ENCODE measurements at places on chromosomes 12 and 14.

GRCh38 chr12:18207266-18207665, 54.1 kb upstream of the PIK3C2G start:
- no peak for DNase-seq

DNA sequence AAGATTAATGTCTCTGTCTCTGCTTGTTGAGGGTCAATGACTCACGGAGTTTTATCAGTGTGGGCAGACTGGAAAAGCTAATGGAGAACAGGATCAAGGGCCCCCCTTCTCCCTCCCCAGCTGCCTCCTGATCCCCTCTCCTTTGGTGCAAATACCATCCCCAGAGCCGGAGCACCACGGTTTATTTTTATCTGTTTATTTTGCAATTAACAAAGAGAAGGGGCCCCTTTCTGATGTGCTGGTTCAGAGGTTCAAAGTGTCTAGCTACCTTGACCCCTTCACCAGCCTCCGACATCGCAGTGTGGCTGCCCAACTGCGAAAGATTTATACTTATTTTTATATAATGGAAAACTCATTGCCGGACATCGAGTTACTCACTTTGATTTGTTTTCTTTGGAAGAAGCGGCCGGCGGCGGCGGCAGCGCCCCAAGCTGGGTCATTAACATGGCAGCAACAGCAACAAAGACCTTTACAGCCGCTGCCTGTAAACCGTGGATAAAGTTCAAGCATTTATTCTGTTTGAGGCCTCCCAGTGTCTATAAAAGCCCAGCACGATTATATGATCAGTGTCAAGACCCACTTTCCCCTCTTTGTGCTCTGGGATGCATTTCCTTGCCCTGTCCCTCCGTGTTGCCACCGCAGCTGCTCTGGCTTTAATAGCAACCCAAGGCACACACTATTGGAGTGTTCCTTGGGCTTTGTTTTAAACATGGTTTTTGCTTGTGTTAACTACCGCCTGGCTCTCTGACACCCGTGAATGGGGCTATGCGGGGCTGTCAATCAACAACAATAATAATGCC, 47.4 kb upstream of the PARP11 start:
- peak; percentile 15 for DNase-seq

DNA sequence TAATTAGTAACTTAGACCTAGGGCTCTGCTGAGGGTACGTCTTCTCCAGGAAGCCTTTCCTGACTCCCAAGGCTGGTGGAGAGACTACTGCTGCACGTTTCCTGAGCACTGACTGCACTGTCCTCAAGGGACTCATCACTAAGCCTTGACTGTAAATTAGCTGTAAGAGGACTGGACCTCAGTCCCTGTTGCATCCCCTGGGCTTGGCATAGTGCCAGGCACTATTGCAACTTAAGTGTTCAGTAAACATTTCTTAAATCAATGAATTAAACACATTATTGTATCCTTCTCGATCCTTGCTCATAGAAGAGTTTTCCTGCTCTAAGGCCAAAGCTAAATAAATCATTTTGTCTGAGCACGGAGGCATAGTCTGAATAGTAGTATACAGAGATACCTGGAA, 31.9 kb upstream of the IFNG-AS1 start:
- no peak for DNase-seq

DNA sequence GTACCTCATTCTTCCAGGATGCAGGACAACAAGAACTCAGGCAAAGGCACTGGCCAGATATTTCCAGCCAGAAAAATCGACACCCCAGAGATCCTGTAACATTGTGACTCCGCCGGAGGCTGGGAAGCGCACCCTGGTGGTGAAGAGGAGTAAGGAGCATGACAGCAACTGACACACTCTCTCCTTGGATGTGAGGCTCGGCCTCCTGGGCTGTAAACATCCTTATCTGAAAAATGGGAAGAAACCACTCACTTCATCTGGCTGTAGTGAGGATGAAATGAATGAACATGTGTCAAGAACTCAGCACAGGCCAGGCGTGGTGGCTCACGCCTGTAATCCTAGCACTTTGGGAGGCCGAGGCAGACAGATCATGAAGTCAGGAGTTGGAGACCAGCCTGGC, 27.5 kb downstream of the TCHP start:
- no peak for DNase-seq

DNA sequence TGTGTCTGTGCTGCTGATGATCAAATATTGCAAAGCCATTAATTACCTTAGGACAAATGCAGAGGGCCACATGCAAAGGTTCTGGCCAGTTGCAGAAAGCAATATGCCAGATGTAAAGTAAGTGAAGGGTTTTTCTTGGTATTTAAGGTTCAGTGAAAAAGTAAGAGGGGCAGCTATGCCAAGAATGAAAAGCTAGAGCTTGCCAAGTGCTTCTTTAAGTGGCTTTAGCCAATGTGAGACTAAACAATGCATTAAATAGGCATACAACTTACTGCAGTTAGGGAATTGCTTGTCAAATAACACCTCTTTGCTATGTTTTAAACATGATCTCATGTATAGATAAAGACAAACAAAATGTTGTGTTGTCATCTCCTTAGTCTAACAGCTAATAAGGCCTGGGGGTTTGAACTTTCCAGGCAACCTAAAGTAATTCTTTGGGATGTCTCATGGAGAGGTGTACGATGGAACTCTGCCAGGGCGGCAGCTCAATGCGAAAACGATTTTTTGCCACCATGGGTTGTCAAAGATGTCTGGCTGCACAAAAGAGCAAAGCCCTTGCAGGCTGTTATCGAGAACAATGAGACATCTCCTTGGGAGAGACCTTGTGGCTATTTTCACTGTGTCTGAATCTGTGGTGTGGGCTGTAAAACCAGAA, 12.0 kb downstream of the IGF1 start:
- DNase-seq: no peak

DNA sequence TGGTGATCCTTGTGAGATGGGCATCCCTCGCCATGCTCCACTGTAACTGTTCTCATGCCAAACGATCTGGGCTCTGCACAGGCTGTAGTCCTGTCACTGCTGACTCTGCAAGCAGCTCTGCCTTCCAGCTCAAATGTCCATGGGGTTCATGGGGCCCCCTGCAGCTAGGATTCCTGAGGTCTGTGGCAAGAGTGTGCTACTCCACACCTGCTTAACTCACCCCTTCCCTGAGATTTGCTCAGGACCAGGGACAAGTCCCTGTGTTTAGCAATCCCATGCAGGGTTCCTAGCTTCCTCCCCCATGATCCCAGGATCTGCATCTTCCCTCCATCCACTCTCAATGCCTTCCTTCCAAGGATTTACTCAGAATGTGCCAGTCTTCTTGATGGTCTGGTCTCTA, 241.0 kb downstream of the ASCL1 start:
- no peak for DNase-seq

DNA sequence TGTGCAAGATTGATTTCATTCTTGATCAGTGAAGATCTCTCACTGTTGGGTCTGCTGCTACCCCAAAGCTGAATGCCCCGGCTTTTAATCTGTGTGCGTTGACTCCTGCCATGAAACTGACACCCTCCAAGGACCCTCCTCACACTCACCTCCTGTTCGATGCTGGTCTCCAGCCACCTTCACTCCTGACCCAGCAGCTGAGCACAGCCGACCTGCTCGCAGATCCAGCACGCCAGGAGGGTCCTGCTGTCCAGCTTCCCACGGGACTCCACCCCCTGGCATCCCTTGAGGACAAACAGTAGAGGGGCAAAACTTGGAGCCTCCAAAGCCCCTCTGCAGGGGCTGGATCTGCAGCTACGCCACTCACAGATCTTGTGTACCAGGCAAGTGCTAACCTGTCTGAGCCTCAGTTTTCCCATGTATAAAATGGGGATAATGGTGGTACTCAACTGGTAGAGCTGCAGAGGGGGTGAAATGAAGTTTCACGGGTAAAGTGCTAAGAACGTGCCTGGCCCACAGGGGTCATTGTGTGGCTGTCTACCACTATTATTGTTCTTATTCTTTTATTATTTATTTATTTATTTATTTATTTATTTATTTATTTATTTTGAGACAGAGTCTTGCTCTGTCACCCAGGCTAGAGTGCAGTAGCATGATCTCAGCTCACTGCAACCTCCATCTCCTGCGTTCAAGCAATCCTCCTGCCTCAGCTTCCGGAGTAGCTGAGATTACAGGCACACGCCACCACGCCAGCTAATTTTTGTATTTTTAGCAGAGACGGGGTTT, 178.0 kb downstream of the PHETA1 start:
- DNase-seq: no peak

- peak; percentile 91 for DNase-seq
Observed at GRCh38 chr12:75011120-75011519, 198.5 kb downstream of the KCNC2 start.

- no peak for DNase-seq
Observed at GRCh38 chr12:52183544-52183910, 8.3 kb downstream of the KRT80 start.

DNA sequence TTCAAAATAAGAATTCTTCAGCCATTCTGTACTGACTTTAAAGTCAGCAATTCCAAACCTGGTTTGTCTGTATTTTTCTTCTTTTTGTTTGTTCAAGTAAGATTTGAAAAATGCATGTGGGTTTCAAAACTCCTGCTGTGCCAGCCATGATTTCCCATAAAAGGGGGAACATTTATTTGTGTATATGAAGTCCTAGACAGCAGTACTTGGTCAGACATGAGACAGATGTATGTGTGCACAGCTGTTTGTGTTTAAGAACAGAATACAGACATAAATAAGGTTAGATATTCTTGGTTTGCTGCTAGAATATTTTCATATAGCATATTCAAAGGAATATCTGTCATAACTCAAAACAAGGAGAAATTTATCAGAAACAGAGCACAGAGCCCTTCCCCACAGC, 236.0 kb downstream of the ADAMTS20 start:
- no peak for DNase-seq

DNA sequence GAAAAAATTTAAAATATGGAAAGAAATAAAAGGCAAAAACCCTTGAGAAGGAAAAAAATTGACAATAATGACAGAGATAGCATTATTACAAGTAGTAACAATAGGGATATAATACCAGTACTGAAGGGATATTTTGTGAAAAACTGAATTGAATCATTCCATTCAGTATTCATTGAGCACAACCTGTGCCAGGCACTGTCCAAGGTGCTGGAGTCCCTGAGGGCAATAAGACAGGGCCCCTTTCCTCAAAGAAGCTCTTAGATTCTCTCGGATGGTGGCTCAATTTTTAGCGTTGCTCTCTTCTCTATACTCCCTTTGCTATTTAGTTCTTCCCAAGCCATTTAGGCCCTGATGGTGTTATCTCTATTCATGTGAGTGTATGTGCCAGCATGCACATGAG, 34.3 kb upstream of the GAS2L3 start:
- DNase-seq: no peak

- DNase-seq: no peak
Observed at GRCh38 chr12:76137606-76138005, 53.1 kb upstream of the NAP1L1 start.

DNA sequence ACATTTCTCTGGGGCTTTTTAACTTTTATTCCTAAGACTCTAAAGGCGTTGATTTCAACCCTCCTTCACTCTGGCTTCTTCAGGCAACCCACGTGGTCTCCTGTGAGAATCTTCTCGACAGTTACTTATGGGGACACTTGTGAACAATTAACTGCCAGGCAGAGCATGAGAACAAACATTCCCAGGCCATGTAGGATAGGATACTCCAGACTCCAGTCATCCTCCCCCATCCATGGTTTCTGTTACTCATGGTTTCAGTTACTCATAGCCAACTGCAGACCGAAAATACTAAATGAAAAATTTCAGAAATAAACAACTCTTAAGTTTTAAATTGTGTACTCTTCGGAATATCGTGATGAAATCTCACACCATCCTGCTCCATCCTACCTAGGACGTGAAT, 19.5 kb downstream of the GPR68 start:
- no peak for DNase-seq

GRCh38 chr14:34496679-34497513, 34.9 kb upstream of the SPTSSA start:
- DNase-seq: peak; percentile 84

GRCh38 chr12:13026286-13026685, 17.9 kb upstream of the FAM234B start:
- DNase-seq: no peak

DNA sequence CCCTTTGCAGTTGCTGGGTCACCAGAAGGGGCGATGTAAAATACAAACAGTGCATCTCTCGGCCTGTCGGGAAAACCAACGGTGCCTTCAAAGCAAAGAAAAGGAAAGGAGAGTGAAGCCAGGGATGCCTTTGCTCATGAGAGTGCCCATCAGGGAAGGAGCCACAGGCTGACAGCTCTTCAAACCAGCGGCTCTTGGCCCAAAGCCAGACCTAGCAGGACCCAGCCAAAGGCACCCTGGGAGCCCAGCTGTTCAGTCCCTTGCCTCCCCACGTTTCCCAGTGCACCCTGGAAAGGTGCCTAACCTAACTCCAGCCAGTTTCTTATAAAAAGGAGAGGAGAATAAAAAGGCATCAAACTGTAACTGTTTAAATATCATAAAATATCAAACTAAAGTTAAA, 29.2 kb downstream of the PRMT8 start:
- DNase-seq: no peak

DNA sequence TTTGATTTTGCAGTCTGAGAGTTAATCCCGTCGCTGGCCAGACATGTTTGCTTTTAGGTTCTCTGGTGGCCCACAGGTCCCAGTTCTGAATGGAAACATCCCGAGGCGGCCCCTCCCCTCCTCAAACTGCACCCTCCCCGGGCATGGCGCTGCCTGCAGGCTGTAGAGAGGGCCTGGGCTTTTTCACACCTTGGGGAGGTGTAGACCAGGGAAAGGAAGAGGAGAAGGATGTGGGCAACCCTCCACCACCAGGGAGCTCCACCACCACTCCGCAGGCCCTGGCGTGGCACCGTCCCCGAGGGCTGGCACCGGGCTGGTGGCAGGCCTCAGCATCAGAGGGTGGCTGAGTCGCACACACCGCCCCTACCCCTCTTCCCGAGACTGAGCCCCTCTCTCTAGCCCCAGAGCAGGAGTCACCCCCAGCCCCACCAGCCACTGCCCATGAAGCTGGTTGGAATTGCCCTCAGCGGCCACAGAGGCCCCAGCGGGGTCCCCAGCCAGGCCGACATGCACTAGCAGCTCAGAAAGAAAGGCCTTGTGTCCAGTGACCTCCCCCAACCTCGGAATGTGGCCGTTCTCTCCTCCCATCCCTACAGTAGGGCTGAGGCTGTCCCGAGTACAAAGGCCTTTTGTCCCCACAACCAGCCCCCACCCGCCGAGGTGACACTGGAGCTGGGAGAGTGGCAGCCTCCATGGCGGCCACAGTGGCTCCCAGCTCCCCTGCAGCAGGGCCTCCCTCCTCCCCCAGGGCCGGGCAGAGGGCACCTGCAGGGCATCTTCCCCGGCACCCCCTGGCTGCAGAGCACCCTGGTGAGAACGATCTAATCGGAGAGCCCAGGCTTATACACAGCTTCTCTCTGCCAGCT, 23.5 kb upstream of the INF2 start:
- DNase-seq: no peak

GRCh38 chr12:70736351-70737133, 99.3 kb upstream of the PTPRB start:
- DNase-seq: no peak

- DNase-seq: peak; percentile 20
Observed at GRCh38 chr14:88463318-88463717, 77.9 kb downstream of the SPATA7 start.

GRCh38 chr14:92417759-92418158, 94.8 kb downstream of the SLC24A4 start:
- DNase-seq: no peak

- no peak for DNase-seq
Observed at GRCh38 chr14:96795109-96795828, 1.9 kb upstream of the VRK1 start.
